ENCODE measurements at places on chromosomes 2 and 18.

- DNase-seq, result no peak
Observed at GRCh38 chr2:208906330-208906729, 499.7 kb downstream of the PTH2R start.

DNA sequence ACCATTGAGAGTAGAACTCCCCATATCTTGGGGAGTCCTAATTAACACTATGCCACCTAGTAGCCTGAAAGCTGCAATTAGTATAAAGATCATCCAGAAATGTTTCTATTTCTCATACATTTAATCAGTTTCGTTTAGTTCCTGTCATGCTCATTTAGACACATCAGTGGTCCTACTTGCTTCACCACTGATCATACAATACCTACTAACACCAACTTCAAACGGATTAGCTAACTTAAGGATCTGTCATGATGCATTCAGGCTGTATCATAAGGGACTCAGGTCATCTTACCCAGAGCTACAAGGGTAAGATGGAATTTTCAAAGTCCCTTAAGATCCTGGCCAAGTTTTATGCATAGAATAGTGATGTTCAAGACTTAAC is 6.8 kb downstream of the SRSF7 start:
- no peak for DNase-seq

- DNase-seq, result no peak
Observed at GRCh38 chr18:48061781-48062570, 131.5 kb upstream of the SMAD2 start.

DNA sequence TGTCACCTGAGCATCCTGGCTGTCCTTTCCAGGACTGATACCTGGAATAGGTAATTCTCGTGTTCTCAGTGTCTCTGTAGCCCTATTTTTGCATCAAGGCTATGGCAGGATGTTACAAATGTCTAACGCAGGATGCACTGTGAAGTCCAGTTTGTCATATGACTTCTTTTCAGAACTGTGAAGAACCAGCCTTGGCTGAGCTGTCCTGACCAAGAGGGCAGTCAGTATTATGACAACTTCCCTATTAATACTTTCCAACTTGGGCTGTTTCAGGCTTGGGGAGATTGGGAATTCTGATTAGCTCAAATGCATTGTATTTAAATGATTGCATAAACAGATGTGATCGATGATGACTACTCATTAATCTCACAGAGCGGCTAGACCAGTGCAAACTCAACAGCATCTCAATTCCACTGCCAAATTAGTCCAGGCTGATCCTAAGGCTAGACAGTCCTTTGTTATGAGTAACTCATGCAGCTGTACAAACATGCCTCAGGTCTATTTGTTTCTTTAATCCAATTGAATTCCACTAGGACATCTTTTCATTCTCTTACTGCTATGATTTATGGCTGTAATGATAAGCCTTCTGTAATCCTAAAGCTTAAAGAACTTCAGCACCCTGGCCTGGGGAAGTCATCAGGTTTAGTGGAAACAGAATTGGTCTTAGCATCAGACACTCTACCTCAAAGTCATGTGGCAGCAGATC is 331.6 kb downstream of the KCNS3 start:
- DNase-seq, result no peak

GRCh38 chr2:5502385-5502784 is 189.8 kb upstream of the SOX11 start:
- DNase-seq, result no peak

- no peak for DNase-seq
Observed at GRCh38 chr2:118177318-118177717, 89.0 kb downstream of the INSIG2 start.

DNA sequence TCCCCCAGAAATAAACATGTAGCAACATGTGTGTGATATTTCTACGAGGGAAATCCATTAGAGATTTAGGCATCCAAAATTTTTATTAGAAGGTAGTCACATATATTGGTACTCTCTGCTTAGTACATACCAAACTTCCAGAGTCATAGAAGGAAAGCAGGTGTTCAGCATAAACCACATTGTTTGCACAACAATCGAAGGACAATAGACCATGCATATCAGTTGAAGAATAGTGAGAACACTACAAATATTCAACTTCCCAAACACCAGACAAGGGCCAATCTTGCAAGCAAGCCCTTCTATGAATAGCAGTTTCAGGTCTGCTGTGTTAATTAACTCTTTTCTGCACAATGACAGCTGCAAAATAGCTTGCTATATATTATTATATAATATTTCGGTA is 702.2 kb downstream of the ERBB4 start:
- no peak for DNase-seq

- DNase-seq, result no peak
Observed at GRCh38 chr2:8328217-8328616, 353.6 kb upstream of the ID2 start.

DNA sequence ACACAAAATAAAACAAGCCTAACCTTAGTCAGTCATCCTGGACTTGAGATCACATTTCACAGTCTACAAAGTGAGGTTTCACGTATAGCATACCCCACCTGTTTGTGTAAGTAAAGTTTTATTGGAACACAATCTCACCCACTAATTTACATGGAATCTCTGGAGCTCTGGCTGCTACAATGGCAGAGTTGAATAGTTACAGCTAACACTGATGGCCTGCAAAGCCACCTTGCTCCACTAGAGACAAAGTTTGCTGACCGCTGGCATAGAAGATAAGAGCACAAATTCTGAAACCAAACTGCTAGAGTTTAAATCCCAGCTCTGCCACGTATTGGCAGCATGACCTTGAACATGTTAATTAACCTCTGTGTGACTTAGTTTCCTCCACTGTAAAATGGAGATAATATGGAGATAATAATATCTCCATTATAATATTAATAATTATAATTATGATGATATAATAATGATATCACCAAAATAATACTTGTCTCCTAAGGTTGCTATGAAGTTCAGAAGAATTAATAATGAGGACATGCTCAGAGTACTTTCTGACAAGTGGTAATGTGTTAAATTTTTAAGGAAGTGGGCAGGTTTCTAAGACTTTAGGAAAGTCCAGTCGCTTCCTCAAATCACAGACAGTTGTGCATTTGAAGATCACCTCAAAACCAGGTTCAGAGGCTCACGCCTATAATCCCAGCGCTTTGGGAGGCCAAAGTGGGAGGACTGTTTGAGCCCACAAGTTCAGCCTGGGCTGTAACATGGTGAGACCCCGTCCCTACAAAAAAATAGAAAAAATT is 204.6 kb downstream of the SH3RF3 start:
- DNase-seq, result no peak

DNA sequence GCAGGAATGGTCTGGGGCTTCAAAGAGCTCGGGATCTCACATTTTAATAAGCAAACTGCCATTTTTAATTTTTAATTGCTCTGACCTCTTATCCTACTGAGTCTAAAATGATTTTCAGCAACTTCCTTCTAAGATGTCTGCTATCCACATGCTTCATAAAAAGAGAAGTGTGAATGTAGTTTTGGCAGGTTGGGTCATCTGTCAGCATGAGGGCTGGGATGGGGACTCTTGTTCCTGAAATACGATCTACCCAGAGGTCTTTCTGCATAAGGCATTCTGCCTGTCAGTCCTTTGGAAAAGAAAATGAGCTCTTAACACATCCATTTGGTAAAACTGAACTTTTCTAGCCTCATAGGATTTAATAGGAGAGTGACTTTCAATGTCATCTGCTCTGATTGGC is 252.8 kb upstream of the APCDD1 start:
- DNase-seq, result no peak

DNA sequence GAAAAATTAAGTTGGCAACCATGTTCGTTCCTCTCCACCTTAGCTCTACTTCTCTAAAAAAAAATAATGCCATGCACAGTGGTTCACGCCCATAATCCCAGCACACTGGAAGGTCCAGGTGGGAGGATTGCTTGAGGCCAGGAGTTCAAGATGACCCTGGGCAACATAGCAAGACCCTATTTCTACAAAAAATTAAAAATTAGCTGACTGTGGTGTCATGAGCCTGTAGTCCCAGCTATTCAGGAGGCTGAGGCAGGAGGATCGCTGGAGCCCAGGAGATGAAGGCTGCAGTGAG is 40.1 kb upstream of the NPAS2 start:
- DNase-seq, result no peak

Data from stimulated activated CD8-positive, alpha-beta memory T cell treated with anti-CD3 and anti-CD28 coated beads, Interleukin-15, amount 100 ng/mL, for 1 hour (primary cell).